Hepatic stellate cell (primary cell): ENCODE measurements at places on chromosomes 4 and X.

DNA sequence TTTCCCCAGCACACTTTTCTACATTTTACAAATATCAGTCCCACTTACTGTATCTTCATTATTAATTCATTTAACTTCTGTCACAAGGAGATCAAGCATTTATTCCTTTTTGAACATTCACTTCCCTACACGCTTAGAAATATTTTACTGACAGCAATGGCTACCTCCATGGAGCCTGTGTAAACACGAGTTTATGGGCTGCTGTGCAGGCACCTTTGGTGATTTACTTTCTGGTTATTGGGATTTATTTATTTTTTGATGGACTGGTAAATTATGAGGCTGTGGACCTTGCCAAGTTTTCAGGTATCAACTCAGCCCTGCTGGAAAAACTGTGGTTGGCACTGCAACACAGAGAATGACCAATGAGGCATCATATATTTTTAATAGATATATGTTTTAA is 45.4 kb upstream of the PAQR3 start:
- no peak for DNase-seq

DNA sequence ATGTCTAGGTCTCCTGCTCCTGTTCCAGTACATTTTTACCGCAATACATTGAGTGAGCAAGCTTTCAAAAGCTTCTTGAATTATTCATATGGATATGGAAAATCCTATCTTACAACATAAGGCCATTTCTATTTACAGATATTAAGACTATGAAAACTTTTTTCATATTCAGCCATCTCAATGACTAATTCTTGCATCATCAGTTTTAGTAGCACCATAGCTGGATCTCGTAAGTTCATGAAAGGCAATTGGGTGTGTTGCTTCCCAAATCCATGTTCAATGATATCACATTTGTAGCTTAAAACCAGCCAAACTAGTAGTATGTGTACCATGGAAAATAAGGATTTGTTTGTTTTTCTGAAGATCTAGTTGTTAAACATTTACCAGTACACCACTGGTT is 118.3 kb upstream of the GABRA2 start:
- no peak for DNase-seq

DNA sequence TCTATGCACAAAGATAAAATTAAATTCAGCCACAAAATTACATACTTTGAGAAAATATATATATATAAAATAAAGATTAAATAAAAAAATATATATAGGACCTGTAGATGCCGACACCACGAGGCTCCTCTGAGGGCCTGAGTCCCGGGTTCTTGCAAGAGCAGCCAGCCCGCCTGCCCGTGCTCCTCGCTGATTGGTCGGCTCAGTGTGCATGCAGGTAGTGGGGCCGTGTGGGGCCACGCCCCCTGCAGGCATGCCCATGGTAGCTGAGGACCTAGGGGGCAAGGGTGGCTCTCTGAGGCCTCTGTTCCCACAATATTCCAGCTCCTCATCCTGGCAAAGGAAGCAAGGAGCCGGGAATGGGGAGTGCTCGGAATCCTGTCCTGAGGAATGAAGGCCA is 80.5 kb upstream of the AMELX start:
- DNase-seq, result no peak

DNA sequence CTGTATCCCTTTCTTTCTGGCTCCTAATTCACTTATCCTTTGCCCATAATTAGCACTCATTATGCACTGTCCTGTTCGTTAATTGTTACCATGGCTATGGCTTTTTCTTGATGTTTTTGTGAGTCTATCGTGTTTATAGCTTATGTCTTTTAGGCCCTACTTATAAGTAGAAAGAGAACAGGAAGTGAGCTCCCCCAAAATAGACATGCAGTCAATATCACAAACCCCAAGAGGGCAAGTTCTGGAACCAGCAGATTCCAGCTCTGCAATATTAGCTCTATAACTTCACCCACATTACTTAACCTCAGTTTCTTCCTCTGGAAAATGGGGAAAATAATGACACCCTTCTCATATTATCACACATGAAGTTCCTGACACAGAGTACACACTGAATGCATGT is 7.4 kb upstream of the HS3ST1 start:
- DNase-seq, result no peak

DNA sequence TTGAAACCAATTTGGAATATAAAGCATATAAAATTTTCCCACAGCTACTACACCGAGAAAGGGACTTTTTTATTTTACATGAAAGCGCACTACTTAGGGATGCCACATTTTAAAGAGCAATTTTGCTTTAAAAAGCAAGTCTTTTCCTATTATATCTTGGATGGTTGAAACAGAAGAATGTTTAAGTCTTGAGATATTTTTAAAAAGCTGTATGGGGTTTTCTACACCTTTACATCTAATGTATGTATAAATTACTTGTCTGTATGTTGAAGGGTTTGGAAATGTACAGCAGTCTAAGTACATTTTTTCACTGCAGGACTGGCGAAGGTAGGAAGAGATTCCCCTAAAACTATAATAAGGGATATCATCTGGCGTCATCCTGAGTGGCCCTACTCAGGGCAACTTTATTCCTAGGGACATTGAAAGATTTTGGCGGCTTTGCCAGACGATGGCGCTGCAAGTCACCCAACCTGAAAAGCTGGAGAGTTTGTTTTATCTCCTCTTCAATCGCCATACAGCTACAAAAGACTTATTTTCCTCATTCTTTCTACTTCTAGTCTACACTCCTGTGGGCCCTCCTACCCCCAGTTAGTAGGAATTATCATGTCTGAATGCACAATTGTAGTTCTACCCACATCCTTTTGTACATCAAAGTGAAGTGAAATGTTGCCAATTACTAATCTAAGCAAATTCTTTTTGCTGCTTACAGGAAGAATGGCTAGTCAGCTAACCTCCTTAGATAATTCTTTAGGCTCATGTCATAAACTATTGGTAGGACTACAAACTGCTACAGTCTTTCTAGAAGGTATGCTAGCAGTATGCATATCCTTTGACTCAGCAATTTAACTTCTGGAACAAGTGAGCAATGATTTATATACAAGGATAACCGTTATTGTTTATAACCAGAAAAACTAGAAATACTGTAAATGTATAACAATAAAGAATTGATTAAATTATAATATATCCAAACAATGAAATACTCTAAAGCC is 782 bp upstream of the NEK1 start:
- peak; percentile 52 for DNase-seq

- no peak for DNase-seq
These were observed 26.5 kb upstream of the SORCS2 start for GRCh38 chr4:7165874-7166201.

- no peak for DNase-seq
These were observed 234.6 kb downstream of the AFAP1 start for GRCh38 chr4:7705062-7705461.

DNA sequence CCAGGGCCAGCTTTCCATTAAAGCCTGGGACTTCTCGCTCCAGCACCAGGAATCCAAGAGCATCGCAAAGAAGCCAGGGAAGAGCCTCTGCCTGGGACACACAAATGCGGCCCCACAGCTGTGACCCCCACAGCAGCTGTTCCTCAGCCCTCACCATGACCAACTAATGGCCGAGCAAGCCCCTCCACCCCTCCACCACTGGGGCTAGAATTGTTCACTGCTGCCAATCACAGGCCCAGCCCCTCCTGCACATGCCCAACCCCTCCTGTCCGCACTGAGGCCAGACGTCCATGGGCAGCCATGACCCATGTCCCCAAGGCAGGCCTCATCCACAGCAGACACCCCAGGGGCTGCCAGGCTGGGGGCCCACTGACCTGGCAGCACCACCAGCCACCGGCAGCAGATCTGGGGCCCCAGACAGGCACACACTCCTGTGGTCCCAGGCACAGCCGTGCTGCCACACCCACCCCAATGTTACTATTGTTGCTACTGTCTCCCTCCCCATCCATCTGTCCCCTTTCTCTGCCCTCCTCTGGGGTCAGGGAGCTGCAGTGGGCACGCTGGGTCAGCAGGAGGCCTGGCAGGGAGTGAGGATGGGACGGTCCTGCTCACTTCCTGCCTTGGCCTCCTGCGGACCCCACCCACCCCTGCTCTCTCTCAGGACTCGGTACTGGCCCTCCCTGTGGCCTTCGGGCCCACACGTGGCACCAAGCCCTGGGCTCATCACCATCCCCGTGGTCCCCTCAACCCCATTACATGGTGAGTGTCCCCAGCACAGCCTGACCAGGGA is 56.0 kb downstream of the ZFYVE28 start:
- no peak for DNase-seq

DNA sequence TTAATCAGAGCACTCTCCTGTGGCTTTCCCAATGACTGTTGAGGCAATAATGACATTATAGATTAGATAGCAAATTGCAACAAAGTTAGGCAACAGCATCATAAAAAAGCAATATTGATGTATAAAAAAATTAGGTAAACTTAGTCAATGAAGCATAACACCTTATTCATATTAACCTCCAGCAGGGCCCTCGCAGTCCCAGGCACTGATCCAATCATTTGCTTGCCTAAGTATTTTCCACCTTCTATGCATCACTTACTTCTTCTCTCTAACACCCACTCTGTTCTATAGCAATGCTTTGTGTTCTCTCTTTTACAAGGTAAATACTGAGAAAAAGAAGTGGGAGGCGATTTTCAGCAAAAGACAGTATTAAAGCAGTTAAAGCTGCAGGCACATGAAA is 833.5 kb upstream of the ADGRL3 start:
- DNase-seq, result no peak

GRCh38 chr4:5711479-5712184 is 631 bp downstream of the EVC start:
- DNase-seq, result peak; percentile 60

DNA sequence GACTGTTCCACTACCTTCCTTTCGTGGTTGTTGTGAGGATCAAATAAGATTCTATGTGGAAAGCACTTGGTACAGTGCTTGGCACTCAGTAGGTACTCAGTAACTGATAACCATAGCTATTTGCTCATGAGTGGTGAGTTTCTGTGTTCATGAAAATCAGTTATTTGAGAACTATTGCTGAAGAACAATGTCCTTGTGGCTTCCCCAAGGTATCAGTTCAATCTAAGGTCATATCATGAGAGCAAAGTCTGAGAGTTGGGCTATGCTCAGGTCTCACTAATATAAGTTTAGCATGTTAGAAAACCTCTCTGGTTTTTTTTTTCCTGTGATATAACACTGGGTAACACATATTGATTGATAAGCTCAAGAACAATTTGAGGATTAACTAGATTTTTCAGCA is 147.8 kb downstream of the GRIA3 start:
- no peak for DNase-seq

- DNase-seq, result no peak
These were observed 144.8 kb upstream of the SLIT2 start for GRCh38 chr4:20106921-20107320.

GRCh38 chr4:8276358-8277240 is 7.0 kb downstream of the HTRA3 start:
- no peak for DNase-seq

GRCh38 chr4:139131209-139131870 is 45.7 kb downstream of the ELF2 start:
- no peak for DNase-seq

GRCh38 chr4:123536225-123536624 is 139.6 kb downstream of the SPRY1 start:
- DNase-seq, result no peak

GRCh38 chr4:3781193-3781886 is 15.2 kb downstream of the ADRA2C start:
- no peak for DNase-seq

- no peak for DNase-seq
These were observed 138.6 kb downstream of the KDM6A start for GRCh38 chrX:45011597-45011996.
